Left ventricle myocardium inferior (tissue), 1 donor: ENCODE measurements at places on chromosomes 13 and 19. TPM values are rescaled to one million over a fixed set of nuclear protein-coding genes. Genes with fewer than 3 reads are reported as not detected.

PSG5 gene
- not detected for total RNA-seq

- no peaks in the 10 kb centered on the region for H3K4me1 ChIP-seq
- H3K36me3 ChIP-seq = no peaks in the 10 kb centered on the region
- H3K27ac ChIP-seq = no peak overlapping the region
- H3K4me3 ChIP-seq = no peak overlapping the region
- H3K27me3 ChIP-seq = peaks cover 4% of the 10 kb centered on the region
These were observed 664.0 kb upstream of the ARGLU1 start for GRCh38 chr13:107231944-107232343.

- H3K4me3 ChIP-seq = peak overlapping the region; percentile 95
- no peaks in the 10 kb centered on the region for H3K27me3 ChIP-seq
- peak overlapping the region; percentile 98 for H3K27ac ChIP-seq
- H3K36me3 ChIP-seq = no peaks in the 10 kb centered on the region
- peaks cover 50% of the 10 kb centered on the region for H3K4me1 ChIP-seq
- DNase-seq = no peak
These were observed 1.9 kb upstream of the TSC22D1 start for GRCh38 chr13:44578067-44578400.

GRCh38 chr19:29089315-29089870, 123.6 kb downstream of the UQCRFS1 start:
- DNase-seq = no peak
- H3K27ac ChIP-seq = no peak overlapping the region
- H3K36me3 ChIP-seq = no peaks in the 10 kb centered on the region
- H3K4me3 ChIP-seq = no peak overlapping the region
- no peaks in the 10 kb centered on the region for H3K4me1 ChIP-seq

DNA sequence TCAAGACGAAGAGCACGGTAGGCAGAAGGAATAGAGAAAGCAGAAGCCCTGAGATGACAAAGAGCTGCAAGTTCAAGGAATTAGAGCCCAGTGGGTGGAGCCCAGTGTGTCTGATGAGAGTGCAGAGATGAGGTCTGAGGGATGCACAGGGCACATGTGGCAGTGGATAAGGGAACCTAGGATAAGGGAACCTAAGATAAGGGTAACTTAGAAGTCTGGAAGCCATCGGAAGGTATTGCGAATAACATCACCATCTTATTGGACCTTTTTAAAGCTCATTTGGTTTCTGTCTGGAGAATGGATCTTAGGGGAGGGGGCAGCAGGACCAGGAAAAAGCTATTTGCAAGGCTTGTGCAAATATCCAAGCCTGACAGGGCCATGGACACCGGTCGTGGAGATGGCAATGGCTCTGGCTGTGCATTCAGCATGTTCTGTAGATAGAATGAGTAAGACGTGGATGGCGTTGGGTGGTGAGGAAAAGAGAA, 1.3 kb downstream of the FPR3 start:
- H3K27me3 ChIP-seq = no peaks in the 10 kb centered on the region
- peak overlapping the region; percentile 97 for H3K27ac ChIP-seq
- peaks cover 41% of the 10 kb centered on the region for H3K4me1 ChIP-seq

DACH1 gene
- 3.4 TPM for total RNA-seq

ZNF554 gene
- total RNA-seq = 4.2 TPM

SWSAP1 gene
- total RNA-seq = 1.1 TPM

GRCh38 chr19:4870025-4870700, 2.7 kb upstream of the PLIN3 start:
- no peaks in the 10 kb centered on the region for H3K27me3 ChIP-seq
- H3K4me1 ChIP-seq = peaks cover 20% of the 10 kb centered on the region
- H3K27ac ChIP-seq = no peak overlapping the region
- DNase-seq = no peak

GRCh38 chr13:40993987-40994386, 25.1 kb downstream of the ELF1 start:
- H3K4me3 ChIP-seq = no peak overlapping the region
- no peaks in the 10 kb centered on the region for H3K27me3 ChIP-seq
- H3K4me1 ChIP-seq = peaks cover 63% of the 10 kb centered on the region

DNA sequence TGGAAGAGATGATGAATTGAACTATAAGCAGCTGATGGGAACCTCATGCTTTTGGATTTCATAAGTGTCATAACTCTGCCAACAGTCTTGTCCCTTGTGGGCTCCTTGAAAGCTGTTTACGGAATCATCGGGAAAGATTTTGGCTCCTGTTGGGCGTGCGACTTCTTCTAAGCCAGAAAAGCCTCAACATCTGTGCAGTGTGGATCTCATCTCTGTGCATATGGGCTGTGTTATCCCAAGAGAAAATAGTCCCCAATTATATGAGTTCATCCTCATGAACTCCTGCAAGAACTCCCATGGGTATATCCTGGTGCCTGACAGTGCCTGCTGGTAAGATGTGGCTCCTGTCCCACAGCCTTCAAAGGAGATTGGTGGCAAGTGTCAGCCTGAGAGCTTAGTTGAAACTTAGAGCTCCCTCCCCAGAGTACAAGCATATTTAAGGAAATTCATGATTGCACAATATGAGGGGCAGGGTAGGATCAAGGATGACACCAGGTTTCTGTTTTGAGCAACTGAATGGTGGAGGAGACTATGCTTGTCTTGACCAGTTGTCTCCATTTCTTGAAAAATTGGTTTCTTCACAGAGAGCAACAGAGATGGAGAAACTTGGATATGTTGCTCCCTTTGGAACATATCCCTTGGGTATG, 243.5 kb downstream of the ITGBL1 start:
- no peaks in the 10 kb centered on the region for H3K36me3 ChIP-seq
- peaks cover 3% of the 10 kb centered on the region for H3K4me1 ChIP-seq
- no peaks in the 10 kb centered on the region for H3K27me3 ChIP-seq
- no peak overlapping the region for H3K4me3 ChIP-seq
- peak; percentile 20 for DNase-seq

DNA sequence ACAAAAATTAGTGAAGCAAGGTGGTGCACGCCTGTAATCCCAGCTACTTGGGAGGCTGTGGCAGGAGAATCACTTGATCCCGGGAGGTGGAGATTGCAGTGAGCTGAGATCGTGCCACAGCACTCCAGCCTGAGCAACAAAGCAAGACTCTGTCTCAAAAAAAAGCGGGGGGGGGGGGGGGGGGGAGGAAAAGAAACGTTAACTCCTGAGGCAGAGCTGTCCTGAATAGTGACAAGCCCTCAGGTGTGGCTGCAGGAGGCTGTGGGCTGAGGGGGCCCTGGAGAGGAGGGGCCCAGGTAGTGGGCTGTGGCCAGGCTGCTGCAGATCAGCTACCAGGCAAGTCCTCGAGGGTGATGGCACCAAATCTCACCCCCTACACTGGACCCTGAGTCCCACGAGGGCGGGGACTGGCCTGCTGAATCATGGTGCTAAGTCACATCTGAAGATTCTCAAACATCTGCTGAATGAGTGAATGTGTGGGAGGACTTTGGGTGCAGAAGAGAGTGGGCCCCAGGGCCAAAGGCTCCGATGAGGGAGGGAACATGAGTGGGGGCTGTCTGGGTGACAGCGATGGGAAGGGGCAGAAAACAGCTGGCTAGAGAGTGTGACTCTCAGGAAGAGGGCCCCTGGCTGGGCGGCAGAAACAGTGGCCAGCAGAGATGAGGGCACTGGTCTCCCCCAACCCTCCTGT, 24.6 kb upstream of the ATP1A3 start:
- H3K4me1 ChIP-seq = peaks cover 13% of the 10 kb centered on the region
- no peak for DNase-seq
- H3K36me3 ChIP-seq = no peaks in the 10 kb centered on the region
- H3K27me3 ChIP-seq = no peaks in the 10 kb centered on the region
- H3K4me3 ChIP-seq = no peak overlapping the region

ZNF274 gene
- total RNA-seq = 19.3 TPM

DNA sequence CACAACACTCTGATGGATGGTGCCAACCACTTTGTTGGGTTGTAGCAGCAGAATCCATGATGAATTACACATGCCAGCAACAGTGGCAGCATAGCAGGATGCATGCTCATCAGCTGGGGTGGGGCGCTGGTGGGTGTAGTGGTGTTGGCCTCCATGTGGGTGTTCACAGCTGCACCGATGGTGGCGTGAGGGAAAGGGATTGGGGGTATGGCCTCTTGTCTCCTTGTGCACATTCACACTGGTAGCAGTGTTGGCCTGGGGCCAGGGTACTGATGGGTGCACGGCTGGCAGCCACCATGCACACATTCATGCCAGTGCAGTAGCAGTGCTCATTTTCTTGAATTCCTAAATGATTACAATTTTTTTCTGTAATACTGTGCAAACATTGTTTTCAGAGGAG, 2748.8 kb upstream of the PCDH20 start:
- H3K4me1 ChIP-seq = no peaks in the 10 kb centered on the region
- H3K36me3 ChIP-seq = no peaks in the 10 kb centered on the region
- H3K4me3 ChIP-seq = no peak overlapping the region
- no peak overlapping the region for H3K27ac ChIP-seq

DNA sequence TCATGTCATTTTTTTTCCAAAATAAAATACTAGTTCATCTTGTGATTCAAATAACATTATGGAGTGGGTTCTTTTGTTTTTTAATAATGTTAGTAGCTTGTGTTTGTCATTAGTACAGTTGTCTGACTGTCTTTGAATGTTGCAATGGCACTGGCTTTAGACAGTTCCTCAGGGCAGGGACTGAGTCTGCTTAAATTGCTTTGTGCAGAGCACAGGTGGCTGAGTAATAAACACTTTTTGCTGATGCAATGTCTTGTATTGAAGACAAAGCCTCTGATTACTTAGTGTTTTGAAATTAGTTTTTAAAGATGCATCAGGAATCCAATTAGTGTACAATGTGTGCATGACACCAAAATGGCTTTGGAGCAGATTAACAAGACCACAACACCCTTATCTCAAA, 88.7 kb upstream of the PCDH9 start:
- no peak overlapping the region for H3K4me3 ChIP-seq
- H3K27ac ChIP-seq = no peak overlapping the region
- no peaks in the 10 kb centered on the region for H3K36me3 ChIP-seq
- no peak for DNase-seq
- no peaks in the 10 kb centered on the region for H3K4me1 ChIP-seq

- peaks cover 5% of the 10 kb centered on the region for H3K36me3 ChIP-seq
- H3K27me3 ChIP-seq = no peaks in the 10 kb centered on the region
- no peak overlapping the region for H3K27ac ChIP-seq
- H3K4me1 ChIP-seq = peaks cover 79% of the 10 kb centered on the region
These were observed 45.7 kb downstream of the COL4A2 start for GRCh38 chr13:110352735-110353134.

DNA sequence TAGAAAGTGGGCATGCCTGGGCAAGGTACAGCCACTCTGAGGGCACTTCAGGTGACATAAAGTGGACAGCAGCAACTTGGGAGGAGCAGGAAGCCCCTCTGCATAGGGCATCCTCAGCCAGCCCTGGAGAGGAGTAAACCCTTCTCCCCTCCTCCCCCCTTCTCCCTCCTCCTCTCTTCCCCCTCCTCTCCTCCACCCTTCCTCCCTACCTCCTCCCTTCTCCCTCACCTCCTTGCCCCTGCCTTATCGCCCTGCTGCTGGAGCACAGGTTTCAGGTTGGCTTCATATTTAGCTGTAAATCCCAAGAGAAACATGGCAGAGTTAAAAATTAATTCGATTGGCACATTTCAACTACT, 30.5 kb upstream of the ATP12A start:
- no peaks in the 10 kb centered on the region for H3K36me3 ChIP-seq
- no peaks in the 10 kb centered on the region for H3K4me1 ChIP-seq
- H3K27ac ChIP-seq = no peak overlapping the region
- no peak for DNase-seq
- no peak overlapping the region for H3K4me3 ChIP-seq

DNA sequence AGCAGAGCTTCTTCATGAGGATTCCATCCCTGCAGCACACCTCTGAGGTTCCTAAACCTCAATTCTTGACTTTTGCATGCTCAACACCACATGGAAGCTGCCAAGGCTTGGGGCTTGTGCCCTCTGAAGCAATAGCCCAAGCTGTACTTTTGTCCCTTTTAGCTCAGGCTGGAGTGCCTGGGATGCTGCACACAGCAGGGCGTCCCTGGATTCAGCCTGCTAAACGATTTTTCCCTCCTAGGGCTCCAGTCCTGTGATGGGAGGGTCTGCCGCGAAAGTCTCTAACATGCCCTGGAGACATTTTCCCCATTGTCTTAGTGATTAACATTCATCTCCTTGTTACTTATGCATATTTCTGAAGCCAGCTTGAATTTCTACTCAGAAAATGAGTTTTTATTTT, 98.3 kb downstream of the SLITRK5 start:
- no peaks in the 10 kb centered on the region for H3K36me3 ChIP-seq
- no peaks in the 10 kb centered on the region for H3K4me1 ChIP-seq
- DNase-seq = no peak
- H3K4me3 ChIP-seq = no peak overlapping the region
- no peaks in the 10 kb centered on the region for H3K27me3 ChIP-seq

- DNase-seq = no peak
- H3K27ac ChIP-seq = no peak overlapping the region
- no peaks in the 10 kb centered on the region for H3K27me3 ChIP-seq
- peaks cover 45% of the 10 kb centered on the region for H3K4me1 ChIP-seq
- no peak overlapping the region for H3K4me3 ChIP-seq
These were observed 4.3 kb downstream of the ERCC1 start for GRCh38 chr19:45419396-45419795.

- no peaks in the 10 kb centered on the region for H3K27me3 ChIP-seq
- H3K36me3 ChIP-seq = peaks cover 50% of the 10 kb centered on the region
- no peak overlapping the region for H3K4me3 ChIP-seq
- DNase-seq = no peak
These were observed 3.8 kb downstream of the HSPBP1 start for GRCh38 chr19:55275851-55276719.

DNA sequence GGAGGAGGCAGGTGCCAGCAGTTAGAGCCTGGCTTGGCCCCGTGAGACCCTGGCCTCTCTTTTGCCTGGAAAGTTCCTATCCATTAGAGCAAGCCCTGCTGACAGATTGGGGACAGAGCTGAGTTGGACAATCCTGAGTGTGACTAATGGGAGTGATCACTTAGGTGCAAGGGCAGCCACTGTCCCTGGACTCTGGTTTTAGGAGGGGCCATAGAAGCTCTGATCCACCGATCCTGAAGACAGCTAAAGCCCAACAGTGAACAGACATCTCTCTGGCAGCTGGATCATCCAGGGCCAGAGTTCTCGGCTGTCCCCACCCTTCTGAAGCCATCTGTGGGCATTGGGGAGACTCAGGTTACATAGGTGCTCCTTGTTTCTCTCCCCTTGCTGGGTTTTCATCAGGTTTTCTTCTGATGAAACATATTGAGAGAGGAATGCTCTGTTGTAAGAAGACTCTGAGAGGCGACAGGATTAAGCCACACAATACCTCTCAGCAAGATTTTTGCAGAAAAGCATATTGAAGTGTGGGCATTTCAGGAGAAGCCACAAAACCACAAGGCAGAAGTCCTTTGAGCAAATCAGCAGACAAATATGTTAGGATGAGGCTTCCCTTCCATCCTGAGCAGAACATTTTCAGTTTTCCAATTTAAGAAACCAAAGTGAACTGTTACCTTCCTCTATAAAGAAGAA, 288.0 kb upstream of the MAB21L1 start:
- no peak for DNase-seq
- no peak overlapping the region for H3K27ac ChIP-seq
- peaks cover 13% of the 10 kb centered on the region for H3K4me1 ChIP-seq

- no peak overlapping the region for H3K4me3 ChIP-seq
- no peak for DNase-seq
- H3K36me3 ChIP-seq = peaks cover 4% of the 10 kb centered on the region
- H3K4me1 ChIP-seq = no peaks in the 10 kb centered on the region
- no peaks in the 10 kb centered on the region for H3K27me3 ChIP-seq
- H3K27ac ChIP-seq = peak overlapping the region; percentile 16
These were observed 10.8 kb downstream of the GPR183 start for GRCh38 chr13:99296398-99296797.
